Inflammatory macrophage (primary cell): ENCODE measurements at places on chromosomes 6 and 20.

GRCh38 chr20:5364997-5365597 lies 48.3 kb upstream of the PROKR2 start:
- no peak for DNase-seq

GRCh38 chr6:43170417-43170930 lies 595 bp upstream of the SRF start:
- no peak for DNase-seq

- no peak for DNase-seq
Measured at GRCh38 chr6:61909486-61909885, 376.5 kb downstream of the KHDRBS2 start.

GRCh38 chr6:5724911-5725310 lies 281.8 kb downstream of the NRN1 start:
- peak; percentile 47 for DNase-seq

DNA sequence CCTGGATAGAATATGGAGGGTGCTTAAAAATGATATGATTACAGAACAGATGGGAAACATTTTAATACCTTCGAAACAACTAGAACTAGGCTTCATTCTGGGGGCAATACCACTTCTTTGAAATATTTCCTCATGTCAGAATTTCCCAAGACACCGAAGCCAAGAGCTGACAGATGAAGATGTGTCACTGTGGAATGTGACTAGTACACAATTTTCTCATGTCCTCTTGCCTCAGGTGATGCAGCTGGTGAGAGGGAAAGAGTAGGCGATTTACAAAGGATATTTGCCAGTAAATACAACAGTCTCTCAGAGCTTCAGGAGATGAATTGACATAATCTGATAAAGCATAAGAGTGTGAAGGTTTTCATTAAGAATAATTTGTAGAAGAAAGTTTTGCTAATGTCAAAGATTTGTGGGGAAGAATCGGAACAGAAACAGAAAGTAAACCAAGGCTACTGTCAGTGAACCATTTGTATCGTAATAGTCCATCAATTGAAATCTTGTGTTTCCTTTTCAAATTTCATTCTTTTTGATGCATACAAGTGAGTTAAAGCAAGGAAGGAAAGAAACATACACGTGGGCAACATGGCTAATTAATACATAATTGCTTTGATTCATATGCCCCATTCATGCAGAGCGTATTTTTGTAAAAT lies 164.7 kb upstream of the CCN2 start:
- DNase-seq: no peak

GRCh38 chr20:6030453-6031080 lies 23.3 kb downstream of the LRRN4 start:
- DNase-seq: no peak
